Putamen (tissue), 1 donor: ENCODE measurements at places on chromosomes 16 and 17.

- no peak for DNase-seq
These were observed 554.7 kb downstream of the RBFOX1 start for GRCh38 chr16:7887316-7887715.

DNA sequence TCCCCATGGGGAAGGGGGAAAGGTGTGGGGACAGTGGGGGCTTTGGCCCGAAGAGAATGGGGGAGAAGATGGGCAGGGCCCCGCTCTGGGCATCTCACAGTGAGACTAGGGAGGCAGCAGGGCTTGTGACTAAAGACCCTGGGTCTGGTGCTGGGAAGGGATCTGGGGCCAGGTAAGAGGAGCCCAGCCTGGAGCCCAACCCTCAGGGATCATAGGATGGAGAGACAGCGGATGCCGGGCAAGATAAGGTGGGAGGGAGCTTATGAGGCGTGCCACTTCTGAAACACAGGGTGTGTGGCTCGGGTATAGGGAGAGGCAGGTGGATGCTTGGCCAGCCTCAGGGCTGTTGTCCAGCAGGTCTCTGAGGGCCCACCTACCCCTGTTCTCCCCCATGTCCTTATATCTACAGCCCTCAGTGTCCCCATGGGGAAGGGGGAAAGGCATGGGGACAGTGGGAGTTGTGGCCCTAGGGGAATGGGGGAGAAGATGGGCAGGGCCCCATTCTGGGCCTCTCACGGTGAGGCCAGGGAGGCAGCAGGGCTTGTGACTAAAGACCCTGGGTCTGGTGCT, 15.4 kb downstream of the USP6 start:
- no peak for DNase-seq

- DNase-seq = no peak
These were observed 170.2 kb upstream of the ANKFN1 start for GRCh38 chr17:55983096-55983495.

DNA sequence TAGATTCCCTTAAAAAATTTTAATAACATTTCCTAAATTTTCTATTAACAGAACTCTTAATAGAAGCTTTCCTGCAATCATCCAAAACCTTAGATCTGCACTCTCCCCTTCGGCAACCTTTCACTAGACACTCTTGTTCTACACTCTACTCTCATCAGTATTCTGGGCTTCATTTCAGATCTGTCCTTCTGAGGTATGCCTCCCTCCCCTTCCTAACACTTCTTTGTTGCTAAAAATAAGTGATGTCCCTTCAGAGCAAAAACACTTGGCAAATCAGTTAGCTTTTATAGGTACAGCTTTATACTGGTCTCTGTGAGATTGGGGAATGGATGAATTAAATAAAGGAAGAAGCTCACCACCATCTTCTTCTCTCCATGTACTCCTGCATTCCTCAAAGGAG, 28.2 kb upstream of the GNAO1 start:
- no peak for DNase-seq

DNA sequence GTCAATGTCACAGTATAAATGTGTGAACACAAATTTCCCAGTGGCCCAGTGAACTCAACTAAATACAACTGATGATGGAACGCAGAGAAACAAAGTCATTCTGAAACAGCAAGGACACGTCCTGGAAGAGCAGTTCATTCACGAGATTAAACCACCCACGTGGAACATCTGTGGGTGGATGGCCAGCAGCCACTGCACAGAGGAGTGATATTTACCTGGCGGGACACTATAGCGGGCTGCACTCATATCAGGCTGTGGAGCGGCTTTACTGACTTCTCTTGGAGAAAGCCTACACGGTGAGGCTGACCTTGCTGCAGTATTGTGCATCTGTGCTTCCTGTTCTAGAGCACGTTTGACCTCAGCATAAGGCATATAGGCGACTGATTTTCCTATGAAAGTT, 87.3 kb downstream of the TTC19 start:
- DNase-seq = no peak

DNA sequence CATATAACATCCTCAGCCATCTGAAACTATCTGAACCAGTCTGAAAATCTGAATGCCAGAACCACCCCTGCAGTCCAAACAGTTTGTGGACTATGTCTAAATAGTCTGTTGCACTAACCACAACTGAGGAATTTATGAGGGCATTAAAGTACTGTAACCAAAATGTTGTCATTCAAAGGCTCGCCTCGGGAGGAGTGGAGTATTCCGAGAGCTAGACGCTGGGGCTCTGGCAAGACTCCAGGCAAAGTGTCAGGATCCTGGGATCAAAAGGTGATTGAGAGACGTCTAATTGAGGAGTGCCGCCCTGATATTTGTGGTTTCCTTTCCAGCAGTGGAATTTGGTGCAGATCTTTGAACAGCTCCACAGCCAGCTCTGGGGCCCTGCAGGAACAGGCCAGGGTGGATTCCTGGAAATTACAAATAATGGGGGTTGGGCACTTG, 142.9 kb upstream of the MYOCD start:
- DNase-seq = no peak

DNA sequence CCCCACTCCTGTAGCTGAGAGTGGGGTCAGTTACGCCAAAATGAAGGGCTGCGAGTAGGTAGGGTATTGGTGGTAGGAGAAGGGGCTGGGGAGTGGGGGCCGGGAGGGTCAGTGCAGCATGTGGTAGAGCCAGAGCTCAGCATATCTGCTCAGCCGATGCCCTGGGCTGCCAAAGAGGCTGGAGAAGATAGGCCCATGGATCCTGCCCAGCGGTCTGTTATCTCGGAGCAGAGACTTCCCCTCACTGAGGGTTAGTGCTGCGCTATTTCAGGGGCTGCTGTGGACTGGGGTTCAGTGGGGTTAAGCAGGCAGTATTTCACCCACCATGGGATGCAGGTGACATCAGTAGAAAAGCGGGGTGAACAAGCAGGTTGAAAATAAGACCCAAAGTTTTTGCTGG, 19.7 kb downstream of the RHBDL3 start:
- no peak for DNase-seq

- DNase-seq = no peak
These were observed 14.0 kb upstream of the OR1E2 start for GRCh38 chr17:3447625-3448024.
